Sigmoid colon (tissue), 7 donors: ENCODE measurements at places on chromosomes 11 and 22.
A peak's percentile ranks its signal among the peaks of the same experiment; 100 is the strongest.

DNA sequence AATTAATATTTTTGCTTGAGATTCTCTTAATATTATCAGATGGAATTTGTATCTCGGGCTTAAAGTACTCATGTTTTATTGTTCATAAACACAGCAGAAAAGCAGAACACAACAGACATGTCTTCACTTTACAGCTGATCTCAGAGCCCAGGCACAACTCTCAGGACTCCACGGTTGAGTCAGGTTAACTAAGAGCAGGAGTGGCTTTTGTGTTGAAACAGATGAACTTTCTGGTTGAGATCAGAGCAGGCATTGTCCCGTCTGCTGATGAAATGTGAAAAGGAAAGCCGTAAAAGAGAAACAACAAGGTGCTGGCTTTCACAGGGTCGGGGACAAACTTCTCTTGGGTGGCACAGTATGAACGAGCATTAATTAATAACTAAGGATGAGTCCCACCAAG lies 49.0 kb downstream of the JHY start:
- no peak for DNase-seq

DNA sequence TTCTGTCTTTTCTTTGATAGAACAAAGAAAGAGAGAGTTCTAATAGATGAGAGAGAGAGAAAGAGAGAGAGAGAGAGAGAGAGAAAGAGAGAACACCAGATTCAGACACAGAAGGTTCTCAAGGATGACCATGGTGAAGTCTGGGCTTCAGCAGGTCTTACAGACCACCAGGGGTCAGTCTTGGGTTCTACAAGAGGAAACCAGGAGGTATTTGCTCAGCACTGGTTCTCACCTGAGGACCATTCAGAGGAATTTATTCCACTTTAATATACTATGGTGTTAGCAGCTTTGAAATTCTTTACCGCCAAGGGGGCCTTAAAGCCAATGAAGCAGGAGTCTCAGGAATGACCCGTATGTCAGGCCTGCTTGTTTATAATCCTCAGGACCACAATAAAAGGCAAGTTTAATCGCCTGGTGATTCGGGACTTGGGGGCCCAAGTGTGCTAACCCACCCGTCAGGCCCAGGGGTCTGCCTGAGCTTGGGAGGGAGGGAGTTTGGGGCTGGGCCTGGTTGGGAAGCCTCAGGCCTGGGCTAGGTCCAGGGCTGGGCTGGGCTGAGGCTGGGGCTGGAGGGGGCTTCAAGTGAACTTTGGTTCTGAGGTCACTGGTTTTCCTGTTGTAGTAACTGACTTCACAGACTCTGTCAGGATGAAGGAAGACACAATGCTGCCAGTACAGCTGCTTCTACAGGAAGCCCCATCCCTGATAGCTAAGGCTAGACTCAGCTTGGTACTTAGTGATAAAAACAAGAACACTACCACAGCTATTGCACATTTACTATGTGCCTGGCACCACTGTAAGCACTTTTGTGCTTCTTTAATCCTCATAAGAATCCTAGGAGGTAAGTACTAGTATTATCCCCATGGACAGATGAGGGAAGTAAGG lies 179.2 kb upstream of the ZBED5 start:
- DNase-seq, result no peak

GRCh38 chr11:69636512-69637197 lies 4.3 kb upstream of the CCND1 start:
- peak; percentile 82 for DNase-seq

DNA sequence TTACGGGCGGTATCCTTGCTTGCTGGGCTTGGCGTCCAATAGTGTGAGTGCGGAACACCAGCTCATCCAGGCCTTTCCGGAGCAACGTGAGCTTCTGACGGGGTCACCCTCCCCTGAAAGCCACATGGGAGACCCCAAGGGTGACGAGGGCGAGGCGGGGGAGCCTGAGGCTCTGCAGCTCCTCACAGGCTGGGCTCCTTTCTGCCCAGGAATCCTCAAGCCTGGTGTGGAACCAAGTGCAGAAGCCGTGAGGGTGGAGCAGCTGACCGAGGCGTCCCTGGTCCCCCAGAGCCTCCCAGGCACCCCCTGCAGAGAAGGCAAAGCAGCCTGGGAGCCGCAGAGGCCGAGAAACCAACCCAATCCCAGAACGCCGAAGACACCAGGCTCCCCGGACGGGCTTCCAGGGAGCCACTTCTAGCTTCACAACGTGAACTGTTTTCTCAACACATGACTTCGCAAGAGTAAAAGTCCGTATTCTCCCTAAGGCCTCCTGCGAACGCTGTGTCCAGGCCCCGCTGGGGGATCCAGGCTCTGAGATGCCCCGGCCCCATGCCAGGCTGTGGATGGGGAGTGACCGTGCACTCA lies 530.3 kb downstream of the BRD1 start:
- DNase-seq, result no peak

DNA sequence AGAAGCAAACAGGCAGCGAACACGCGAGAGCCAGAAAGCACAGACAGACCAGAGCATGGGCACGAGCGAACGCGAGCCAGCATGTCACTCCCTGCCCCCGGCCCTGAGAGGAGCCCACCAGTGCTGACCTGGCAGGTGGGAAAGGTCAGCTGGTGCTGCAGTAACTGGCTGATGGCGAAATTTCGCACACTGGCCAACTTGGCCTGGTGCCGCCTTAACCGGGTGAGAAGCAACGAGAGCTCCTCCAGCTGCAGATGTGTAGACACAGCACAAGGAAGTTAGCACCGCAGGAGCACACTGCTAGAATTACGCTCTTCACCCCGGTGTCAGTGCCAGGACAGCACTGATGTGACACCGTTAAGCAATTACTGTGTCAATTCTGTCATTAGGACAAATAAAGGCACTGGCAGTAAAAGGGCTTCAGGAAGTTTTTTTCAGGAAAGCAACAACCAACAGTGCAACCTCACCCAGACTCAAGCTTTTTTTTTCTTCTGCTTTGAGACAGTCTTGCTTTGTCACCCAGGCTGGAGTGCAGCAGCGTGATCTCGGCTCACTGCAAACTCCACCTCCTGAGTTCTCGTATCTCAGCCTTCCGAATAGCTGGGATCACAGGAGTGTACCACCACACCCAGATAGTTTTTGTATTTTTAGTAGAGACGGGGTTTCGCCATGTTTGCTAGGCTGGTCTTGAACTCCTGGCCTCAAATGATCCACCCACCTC lies 76.8 kb downstream of the C11orf58 start:
- peak; percentile 86 for DNase-seq

- no peak for DNase-seq
Measured at GRCh38 chr11:46130286-46130940, 9.2 kb upstream of the PHF21A start.

DNA sequence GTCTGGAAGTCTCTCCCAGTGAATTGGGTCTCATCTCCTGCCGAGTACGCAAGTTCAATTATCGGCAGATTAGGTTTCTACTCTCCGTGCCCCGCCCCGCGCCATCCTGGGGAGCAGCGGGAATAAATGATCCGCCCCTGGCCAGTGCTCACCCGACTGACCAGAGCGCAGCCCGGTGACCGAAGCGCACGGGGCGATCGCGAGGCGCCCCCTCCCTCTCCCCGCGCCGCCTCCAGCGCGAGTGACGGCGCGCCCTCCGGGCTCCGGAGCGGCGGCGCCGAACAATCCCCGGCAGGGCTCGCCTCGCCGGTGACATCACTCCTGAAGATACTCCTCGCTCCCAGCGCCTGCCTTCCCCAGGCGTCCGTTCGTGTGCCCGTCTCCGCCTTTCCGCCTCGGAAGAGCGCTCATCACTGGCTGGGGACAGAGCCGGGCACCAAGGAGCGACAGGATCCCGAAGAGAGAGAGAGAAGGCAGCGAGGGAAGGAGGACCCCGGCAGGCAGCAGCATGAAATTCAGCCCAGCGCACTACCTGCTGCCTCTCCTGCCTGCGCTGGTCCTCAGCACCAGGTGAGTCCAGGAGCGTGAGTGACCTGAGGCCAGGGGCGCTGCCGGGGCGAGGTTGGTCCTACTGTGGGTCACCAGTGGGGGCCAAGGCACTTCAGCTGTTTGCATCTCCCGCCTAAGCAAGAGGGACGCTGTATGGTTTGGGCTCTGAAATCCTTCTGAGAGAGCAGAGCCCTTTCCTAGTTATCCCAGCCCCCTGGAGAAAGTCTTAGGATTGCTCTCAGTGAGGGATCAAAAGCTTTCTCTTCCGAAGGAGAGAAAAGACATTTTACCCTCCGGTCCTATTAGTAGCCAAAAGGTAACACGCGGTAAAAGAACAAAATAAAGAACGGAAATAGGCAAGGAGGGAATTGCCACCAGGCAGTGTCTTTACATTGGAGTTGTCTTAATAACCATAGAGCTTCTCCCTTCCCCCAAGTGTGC lies at the start of gene LUZP2:
Gene LUZP2 (plus strand): TSS at position 318 of the 990 bp plus-strand sequence.
- DNase-seq, result no peak

GRCh38 chr22:36858156-36858555 lies 2.6 kb upstream of the NCF4 start:
- DNase-seq, result peak; percentile 6

DNA sequence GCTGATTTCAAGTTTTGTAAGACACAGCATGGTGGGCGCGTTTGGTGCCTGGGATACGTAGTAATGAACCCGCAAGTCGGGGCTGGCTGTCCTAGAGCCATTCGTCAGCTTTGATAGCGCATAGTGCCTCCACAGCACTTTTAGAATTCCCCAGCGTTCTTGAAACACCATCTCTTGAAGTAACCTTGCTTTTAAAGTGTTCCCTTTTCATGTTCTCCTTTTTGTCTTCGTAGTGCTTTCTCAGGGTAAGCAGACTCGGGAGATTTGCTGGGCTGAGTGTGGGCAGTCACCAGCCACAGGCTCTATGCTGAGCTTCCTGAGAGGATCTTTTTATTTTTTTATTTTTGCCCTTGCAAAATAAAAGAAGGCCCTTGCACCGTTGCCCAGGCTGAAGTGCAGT lies 39.6 kb upstream of the CTTN start:
- no peak for DNase-seq

DNA sequence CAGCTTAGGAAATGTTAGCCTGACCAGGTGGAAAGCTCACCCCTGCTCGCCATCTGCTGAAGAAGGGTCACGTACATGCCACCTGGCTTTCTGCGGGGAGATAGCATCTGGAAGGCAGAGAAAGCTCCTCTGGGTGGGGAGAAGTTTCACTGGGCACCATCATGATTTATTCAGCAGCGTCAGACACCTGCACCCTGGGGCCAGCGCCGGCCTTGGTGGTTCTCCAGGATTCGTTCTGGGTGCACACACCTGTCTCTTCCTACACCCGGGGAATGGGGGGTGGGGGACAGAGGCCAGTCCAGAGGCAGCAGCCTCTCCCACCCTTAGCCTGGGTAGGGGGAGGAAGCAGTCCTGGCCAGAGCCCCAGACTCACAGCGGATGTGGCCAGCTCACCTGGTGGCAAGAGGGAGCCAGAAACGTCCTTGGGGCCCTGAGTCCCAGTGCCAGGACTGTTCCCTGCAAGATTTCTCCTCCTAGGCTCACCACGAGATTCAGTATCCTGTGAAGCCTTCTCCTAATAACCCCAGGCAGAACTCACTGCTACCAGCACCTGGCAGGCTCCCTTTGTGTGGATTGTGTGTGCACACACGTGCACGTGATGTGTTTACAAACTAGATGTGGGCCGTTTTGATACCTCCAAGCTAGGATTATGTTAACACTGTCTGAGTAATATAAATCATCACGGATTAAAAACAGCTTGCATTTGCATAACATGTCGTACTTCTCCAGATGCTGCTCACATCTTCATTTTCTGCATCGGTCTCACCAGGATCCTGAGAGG lies 17.3 kb upstream of the RASD2 start:
- DNase-seq, result no peak

- no peak for DNase-seq
Measured at GRCh38 chr22:46612904-46613605, 7.1 kb upstream of the GRAMD4 start.

GRCh38 chr22:20418211-20418788 lies 19.3 kb downstream of the SCARF2 start:
- peak; percentile 96 for DNase-seq

DNA sequence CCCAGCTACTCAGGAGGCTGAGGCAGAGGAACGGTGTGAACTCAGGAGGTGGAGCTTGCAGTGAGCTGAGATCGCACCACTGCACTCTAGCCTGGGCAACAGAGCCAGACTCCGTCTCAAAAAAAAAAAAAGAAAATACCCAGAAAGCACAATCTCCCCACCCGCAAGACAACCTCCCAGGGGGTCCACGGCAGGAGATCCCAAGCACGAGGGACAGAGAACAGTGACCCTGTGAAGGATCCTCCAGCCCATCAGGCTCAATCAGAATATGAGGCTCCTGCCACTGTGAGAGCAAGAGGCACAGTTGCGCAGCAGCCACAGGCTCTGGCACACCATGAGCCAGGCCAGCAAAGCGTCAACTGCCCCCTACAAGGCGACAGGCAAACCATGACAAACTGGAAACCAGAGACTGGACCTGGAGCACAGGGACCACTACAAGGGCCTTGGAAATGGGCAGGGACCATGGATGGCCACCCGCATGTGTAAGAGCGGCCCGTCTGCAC lies 164.8 kb upstream of the GRK3 start:
- DNase-seq, result peak; percentile 61

- DNase-seq, result no peak
Measured at GRCh38 chr11:78110351-78110750, 29.1 kb downstream of the ALG8 start.

- no peak for DNase-seq
Measured at GRCh38 chr11:120827820-120828219, 196.1 kb upstream of the TBCEL start.

DNA sequence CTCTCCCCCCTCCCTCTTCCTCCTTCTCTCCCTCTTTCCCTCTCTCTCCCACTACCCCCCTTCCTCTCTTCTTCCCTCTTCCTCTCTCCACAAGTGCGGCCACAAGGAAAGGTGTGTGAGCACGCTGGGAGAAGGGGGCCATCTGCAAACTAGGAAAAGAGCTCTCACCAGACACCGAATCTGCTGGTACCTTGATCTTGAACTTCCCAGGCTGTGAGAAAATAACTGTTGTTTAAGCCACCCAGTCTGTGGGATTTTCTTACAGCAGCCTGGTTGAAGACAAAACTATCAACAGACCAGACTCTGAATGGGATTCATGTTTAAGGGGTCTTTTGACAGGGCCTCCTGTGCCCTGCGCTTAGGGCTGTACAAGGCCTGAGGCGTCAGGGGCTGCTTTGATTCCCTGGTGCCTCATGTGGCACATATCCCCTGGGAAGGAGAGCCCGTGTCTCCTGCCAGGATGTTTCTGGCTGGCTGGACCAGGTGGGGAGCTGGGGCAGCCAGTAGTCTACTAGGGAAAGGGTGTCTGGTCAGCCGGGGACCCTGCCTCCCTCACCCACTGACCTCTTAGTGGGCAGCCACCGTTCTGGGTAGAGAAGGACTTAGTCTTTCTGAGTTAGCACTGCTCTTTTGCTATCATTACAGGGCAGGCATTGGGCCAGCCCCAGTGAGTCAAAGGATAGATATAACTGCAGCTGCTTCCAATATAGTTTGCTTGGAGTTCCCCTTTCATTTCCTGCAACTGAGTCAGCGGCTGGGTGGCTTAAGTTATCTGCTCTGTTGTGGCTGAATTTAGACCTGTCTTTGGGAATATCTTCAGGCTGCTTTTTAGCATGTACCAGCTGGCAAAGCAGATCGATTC lies 6.2 kb downstream of the PANX1 start:
- peak; percentile 87 for DNase-seq

GRCh38 chr11:115524572-115524971 lies 20.4 kb upstream of the CADM1 start:
- DNase-seq, result no peak
